ENCODE measurements at places on chromosomes 4 and X.

DNA sequence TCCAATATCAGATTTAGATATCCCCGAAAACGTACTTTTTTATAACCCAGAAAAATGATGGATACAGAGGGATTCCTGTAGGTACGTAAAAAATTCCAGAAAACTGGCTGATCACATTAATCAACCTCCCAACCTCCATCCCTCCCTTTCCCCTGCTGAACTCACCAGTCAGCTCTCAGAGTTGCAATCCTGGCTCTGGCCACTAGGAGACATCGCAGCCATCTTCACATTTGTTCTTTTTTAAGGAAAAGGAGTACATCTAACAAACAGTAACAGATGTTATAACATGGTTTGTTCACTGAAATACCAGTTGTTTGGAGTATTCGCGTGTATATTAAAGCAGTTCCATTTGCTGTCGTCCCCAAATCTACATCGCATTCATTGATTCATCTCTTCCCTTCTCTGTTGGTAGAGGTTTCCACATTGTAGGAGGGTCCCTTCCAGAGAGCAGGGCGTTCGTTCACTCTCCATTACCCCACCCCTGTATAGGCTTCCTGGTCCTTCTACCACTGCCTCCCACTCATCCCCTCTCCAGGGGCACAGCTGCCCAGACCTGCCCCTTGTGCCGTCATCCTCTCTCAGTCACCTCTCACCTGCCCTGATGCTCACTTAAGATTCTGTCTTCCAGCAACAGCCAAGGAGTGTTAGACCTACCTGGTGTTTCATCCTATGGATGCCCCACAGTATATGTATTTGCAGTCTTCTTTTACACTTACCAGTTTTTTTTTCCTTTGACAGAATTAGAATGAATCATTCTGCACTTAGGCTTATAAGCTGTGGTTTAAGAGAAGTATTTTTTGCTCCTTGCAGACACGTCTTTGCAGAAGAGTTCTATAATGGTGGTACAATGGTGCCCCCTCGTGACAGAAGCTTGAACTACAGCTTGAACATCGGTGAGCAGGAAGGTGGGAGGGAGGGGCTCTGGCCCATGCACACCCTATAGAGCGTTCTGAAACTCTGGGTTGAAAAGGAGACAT lies 36.8 kb upstream of the RAB40AL start:
- DNase-seq: peak; percentile 71

DNA sequence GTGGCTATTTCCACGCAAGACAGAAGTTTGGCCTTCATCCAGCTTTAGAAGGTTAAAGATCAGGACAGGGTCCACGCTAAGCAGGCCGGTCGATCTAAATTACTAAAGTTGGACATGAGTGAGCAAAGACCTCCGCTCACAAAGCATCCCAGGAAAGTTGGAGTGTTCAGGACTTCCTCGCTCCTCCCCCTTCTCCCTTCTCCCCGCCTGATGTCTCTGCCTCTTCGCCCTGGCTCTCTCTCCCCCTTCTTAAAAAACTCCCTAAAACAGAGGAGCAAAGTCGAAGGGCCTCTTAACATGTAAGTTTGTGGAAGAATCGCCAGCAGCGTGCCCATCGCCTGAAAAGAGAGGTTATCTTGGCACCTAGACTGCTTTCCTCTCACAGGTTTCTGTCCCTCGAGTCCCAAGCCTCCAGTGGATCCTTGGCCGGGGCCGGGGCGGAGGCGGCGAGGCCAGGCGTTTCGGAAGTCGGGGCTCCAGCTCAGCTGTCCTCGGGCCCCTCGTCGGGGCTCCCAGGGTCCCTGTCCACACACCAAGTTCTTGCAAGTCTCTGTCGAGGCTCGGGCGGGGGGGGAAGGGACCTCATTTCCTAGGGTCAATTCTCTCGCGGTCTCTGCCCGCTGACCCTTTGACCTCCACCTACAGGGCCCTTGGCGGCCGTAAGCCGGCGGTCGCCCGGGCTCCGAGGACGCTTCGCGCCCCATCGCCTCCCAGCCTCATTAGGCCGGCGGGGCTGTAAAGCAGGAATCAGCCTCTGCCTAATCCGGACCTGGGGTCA lies 7.6 kb downstream of the ZIC3 start:
- no peak for DNase-seq

- DNase-seq: no peak
Measured at GRCh38 chrX:47098338-47099094, 20.3 kb downstream of the RGN start.

GRCh38 chrX:36908801-36909675 lies 99.1 kb upstream of the FAM47C start:
- DNase-seq: no peak

- no peak for DNase-seq
Measured at GRCh38 chr4:138035781-138036258, 206.3 kb downstream of the SLC7A11 start.

DNA sequence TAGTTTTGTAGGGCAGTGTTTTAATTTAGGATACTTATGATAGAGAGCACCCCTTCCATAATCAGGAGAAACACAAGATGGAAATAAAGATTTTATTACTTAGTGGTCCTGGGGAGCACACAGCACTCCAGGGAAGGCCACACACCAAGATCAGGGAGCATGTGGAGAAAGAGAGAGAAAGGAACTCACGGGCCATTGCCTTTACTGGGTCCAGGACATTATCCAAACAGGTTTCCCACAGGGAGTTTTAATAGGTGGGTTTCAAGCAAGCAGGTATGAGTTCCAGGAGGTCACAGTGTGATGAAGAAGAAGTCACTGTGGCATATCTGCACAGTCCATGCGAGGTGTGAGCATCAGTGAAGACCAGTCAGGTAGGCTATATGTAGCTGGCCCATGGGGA lies 46.8 kb downstream of the NFKB1 start:
- no peak for DNase-seq

DNA sequence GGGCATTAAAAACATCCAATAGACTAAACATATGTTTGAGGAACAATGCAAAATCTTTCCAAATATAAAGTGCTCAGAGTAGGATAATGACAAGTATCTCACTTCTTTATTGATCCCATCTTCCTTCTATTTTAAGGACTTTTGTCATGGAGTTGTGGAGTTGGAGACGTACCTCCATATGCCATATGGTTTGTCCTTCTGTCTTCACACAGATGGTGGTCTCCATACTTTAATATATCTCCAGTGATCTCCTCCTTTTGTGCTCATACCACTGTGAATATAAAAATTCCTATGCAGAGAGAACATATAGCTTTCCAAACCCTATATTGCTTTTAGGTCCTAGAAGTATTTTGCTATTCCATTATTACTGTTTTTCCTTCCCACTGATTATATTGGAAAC lies 64.5 kb downstream of the GABRB1 start:
- DNase-seq: no peak

DNA sequence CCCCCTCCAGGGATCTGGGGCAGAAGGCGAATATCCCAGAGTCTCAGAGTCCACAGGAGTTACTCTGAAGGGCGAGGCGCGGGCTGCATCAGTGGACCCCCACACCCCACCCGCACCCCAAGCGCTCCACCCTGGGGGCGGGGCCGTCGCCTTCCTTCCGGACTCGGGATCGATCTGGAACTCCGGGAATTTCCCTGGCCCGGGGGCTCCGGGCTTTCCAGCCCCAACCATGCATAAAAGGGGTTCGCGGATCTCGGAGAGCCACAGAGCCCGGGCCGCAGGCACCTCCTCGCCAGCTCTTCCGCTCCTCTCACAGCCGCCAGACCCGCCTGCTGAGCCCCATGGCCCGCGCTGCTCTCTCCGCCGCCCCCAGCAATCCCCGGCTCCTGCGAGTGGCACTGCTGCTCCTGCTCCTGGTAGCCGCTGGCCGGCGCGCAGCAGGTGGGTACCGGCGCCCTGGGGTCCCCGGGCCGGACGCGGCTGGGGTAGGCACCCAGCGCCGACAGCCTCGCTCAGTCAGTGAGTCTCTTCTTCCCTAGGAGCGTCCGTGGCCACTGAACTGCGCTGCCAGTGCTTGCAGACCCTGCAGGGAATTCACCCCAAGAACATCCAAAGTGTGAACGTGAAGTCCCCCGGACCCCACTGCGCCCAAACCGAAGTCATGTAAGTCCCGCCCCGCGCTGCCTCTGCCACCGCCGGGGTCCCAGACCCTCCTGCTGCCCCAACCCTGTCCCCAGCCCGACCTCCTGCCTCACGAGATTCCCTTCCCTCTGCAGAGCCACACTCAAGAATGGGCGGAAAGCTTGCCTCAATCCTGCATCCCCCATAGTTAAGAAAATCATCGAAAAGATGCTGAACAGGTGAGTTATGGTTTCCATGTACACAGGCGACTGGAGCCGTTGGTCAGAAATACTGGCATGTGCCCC lies at the start of gene CXCL1:
Gene CXCL1 (plus strand): TSS at position 264 of the 926 bp plus-strand sequence. CDS start 78 bp downstream, at position 342.
- DNase-seq: no peak

GRCh38 chrX:72367516-72367915 lies 61.8 kb upstream of the CITED1 start:
- no peak for DNase-seq

DNA sequence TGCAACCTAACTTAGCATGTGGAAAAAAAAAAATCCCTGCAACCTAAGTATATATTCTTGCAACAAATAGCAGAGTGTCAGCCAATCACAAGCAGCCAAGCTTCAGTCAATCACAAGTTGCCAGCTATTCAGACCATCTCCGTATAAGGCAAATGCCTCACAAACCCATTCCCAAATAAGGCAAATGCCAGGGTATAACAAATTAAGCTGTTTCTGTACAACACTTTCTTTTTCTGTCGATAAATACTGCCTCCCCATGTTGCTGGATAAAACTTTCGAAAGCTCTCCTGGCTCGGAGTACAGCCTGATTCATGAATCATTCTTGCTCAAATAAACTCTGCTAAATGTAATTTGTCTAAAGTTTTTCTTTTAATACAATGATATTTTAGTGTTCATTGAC lies 460.7 kb upstream of the SMIM31 start:
- DNase-seq: no peak

DNA sequence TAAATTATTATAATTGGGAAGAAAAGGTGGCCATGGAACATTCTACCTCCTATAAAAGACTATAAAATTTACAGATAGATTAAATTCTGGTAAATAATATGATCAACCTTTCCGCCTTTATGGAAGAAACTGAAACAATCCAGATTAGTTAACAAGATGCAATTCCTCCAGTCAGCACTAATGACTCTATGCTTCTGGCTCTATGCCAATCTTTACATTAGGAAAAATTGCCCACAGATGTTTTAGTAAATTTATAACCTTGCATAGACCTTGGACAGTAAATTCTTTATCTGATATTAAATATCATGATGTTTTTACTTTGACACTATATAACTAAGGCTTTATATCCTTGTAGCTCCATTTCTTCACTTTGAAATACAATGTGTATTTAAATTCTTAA lies 2302.5 kb downstream of the ARAP2 start:
- no peak for DNase-seq

DNA sequence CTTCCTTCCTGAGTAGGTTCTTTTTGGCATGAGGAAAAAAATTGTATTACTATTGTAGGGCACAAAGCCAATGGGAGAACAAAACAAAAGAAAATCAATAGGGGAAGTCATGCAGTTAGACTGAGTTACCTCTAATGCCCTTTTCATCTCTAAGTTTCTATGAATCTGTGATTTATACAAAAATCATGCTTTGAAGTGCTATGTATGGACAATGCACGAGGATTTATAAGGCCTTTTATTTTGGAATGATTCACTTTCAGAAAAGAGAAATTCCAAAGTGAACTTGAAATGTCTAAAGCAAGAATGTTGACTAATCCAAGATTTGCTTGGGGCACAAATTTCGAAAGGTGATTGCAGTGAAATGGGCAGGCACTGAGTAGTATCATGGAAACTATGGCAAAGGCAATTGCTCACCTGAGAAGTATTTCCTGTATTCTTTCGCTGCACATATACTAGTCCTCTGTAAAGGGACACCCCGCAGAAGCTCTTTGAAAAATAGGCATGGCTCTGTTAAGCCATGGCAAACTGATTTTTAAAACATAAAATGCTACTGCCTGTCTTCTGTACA lies 52.8 kb downstream of the ADGRG4 start:
- DNase-seq: no peak

DNA sequence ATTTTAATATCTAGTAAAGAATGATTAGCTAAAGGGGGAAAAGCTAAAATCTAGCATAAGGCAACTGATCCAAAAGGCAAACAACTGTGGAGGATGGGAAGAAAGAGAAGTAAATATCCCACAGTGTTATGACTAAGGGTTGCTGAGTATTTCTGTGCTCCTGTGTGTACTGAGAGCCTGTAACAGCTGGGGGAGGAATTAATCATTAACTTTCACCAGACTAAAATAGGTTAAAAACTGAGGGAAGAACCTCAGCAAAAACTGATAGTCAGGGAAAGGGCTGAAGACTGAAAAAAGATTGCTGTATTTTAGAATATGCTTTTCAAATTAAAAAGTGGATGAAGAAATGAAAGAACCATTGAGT lies 365.9 kb downstream of the CXXC4 start:
- no peak for DNase-seq

DNA sequence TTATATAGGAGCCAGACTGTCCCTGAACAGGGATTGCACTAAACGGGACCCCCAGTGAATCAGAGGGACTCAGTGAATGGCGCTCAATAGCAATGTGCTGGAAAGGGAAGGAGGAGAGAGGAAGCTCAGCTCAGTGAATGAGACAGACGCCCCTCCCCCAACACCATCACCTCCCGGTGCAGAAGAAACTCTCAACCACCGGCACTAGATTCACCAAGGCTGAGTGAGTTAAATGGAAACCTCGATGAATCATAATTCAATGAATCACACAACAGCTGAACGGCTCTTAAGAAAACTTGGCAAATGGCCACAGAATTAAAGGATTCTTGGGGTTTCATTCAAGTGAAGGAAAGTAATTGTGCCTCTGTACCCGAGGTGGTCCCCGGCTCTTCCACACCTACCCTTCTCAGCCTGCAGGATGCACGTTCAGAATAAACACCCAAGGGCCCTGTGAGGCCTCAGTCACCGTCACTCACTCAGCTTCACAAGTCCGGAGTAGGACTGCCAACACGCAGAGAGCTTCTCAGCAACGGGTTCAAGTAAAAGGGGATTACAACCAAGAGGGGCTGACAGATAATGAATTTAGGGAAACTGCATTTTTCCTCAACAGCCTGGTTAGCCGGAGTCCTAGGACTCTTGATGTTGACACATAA lies 29.3 kb downstream of the CRMP1 start:
- peak; percentile 42 for DNase-seq

- DNase-seq: no peak
Measured at GRCh38 chr4:100026066-100026465, 76.0 kb upstream of the H2AZ1 start.

DNA sequence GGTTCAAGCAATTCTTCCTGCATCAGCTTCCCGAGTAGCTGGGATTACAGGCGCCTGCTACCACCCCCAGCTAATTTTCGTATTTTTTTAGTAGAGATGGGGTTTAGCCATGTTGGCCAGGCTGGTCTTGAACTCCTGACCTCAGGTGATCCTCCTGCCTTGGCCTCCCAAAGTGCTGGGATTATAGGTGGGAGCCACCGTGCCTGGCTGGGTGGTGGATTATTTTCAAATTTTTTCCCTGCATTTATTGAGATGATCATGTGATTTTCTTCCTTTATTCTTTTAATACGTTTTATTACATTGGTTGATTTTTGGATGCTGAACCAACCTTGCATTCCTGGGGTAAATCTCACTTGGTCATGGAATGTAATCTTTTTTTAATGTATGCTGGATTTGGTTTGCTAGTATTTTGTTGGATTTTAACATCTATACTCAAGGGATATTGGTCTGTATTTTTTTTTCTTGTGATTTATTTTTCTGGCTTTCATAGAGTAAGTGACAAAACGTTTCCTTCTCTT lies 30.9 kb downstream of the BMP2K start:
- no peak for DNase-seq

GRCh38 chrX:10352536-10352935 lies 195.8 kb downstream of the CLCN4 start:
- DNase-seq: no peak
